ENCODE measurements at places on chromosomes 4 and X.

- DNase-seq: peak; percentile 21
Measured at GRCh38 chrX:12443534-12444098, 305.3 kb downstream of the FRMPD4 start.

DNA sequence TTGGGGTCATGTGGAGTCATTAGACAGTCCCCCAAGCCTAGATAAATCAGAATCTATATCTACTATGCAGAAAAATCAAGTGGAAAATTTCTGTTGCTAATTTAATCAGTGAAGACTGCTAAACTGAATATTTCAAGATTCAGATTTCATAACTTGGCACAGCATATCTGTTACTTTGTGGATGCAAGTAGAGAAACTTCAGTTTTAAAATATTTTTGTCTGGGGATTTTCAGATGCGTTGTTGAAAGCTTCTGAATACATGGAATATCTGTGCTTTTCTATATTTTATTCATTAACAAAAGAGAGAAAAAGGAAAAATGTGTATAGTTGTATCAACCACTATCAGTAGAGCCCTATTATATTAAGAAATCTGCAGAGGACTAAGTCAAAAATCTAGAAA, 4.4 kb downstream of the FGF5 start:
- no peak for DNase-seq

DNA sequence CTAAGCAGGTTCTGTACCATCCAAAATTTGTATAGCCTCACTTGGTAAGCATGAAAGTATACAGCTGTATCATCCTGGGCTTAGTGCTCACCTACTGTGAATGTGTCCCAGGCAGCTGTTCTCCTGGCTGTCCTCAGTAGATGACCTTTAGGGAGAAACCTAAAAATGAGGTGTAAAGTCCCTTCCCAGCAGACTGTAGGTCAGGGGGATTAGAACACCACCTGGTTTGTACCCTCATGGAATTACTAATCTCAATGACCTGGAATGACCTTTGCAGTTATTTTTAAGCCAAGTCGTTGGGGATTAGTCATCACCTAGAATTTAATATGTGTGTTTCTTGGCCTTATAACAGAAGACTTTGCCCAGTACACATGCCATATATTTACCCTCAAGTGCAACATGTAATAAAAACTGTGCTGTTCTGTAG, 39.1 kb upstream of the MBTPS2 start:
- DNase-seq: no peak

- no peak for DNase-seq
Measured at GRCh38 chr4:100848841-100849240, 331.0 kb upstream of the EMCN start.

DNA sequence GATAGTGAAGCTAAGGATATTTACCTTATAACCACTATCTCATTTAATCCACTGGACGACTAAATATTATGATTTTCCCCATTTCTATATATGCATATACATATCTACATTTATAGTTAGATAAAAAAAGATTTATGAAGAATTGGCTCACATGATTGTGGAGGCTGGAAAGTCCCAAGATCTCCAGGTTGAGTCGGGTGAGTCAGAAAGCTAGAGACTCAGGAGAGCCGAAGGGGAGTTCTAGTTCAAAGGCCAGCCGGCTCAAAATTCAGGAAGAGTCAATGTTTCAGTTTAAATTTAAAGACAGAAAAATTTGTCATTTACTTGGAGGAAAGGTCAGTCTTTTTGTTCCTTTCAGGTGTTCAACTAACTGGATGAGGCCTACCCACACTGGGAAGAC, 158.2 kb upstream of the CPEB2 start:
- no peak for DNase-seq

GRCh38 chr4:147768113-147768512, 36.2 kb downstream of the ARHGAP10 start:
- peak; percentile 96 for DNase-seq

All from fibroblast of villous mesenchyme (primary cell).